Endothelial cell of umbilical vein (primary cell): ENCODE measurements at places on chromosomes 3 and 15. TPM values are rescaled to one million over a fixed set of nuclear protein-coding genes. Genes with fewer than 3 reads are reported as not detected.

DNA sequence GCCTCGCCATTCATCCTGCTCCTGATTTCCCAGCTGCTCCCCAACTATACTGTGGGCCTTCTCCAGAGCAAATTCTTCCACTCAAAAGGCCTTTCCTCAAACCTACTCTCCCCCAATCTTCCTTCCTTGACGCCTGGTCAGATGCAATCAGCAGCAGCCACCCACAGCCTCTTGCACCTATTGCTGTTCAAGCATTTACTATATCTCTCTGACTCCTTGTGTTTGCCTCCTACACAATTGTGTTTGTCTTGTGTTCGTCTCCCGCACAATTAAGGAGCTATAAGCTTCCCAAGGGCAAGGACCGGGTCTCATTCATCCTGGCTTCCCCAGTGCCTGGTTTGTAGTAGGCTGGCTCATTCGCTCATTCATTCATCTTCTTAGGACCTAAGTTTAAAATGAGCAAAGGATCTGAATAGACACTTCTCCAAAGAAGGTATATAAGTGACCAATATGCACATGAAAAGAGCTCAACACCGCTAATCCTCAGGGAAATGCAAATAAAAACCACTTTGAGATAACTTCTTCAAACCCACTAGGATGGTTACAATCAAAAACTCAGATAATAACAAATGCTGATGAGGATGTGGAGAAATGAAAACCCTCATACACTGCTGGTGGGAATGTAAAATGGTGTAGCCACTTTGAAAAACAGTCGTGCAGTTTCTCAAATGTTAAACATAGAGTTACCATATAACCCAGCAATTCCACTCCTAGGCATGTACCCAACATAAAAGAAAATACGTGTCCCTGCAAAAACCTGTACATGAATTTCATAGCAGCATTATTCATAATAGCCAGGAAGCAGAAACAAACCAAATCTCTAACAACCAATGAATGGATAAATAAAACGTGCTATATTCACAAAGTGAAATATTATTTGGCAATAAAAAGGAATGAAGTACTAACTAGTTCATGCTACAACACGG is 31.0 kb downstream of the MEGF11 start:
- DNase-seq = no peak

DNA sequence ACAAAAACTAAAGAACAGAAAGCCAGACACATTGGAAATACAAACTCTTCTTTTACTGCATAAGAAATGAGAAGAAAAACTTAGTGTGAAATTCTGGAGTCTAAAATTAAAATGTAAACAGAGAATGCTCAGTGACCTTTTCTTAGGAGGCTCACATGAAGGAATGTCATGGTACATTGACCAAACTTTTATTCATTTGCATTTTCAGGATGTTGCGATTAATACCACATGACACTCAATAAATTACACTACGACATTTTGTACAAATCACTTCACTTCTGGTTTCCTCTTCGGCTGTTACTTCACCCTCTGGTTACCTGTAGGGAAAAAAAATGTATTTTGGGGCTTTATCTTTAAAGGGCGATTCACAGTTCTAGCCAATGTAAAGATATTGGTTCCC is 56.4 kb upstream of the ACTC1 start:
- DNase-seq = no peak

DNA sequence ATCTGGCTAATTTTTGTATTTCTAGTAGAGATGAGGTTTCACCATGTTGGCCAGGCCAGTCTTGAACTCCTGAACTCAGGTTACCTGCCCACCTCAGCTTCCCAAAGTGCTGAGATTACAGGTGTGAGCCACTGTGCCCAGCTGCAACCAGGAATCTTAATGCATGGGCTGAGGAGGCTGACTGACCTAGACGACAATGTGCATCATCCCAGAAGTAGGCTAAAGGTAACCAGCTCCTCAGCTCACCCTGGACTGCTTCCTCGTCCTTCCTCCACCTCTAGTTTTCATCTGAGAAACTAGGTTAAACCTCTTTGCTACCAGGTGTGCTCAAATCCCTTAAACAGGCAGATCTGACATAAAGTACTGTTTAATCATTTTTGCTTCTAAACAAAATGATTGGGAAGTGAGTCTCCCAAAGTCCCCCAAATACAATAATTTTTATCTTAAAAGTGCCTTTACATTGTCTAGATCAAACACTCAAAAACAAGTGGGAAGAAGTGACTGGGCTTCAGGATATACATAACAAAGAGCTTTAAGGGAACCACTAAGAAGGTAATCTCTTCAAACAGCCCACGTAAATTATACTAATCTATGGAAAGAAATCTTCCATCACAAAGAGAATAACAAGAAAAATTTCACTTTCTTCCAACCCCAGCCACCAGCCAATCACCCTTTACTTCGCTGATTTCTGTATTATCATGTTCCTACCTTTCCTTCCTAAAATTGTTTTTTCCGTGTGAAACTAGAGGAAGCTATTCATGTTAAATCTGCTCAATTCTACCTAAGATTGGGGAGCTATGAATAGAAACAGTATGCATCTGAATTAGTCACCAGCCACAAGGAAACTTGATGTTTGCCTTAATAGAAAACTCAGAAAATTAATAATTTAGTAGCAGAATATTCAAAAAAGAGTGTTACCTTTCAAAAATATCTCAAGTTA is 34.7 kb downstream of the IGF2BP2 start:
- peak; percentile 57 for DNase-seq

- DNase-seq = no peak
Measured at GRCh38 chr15:91944331-91944730, 90.8 kb downstream of the SLCO3A1 start.

- peak; percentile 7 for DNase-seq
Measured at GRCh38 chr3:25855266-25855784, 65.4 kb downstream of the OXSM start.

DNA sequence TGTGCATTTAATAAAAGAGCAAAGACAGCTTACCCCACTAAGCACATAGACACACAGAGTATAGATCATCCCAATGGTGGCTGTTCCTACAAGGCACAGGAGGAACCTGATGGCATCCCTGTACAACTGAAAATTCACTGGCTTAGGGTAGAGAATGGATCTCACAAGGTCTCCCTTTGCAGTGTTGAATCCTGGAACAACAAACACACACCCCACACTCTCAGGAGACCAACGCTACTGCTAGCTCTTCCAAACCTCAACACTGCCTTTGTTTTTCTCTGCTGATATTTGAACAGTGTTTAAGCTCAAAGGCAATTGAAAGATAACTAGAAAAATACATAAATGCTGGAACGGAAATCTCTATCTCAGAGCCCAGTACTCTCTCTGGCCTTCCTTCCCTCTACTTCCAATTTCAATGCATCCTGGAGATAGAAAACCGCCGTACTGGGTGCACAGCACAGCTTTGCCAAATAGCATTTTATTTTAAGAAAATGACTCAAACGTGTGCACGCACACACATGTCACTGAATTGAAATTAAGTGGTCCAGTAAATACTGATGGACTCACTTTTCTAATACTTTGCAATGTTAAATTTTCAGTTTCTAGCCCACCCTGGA is 87.5 kb upstream of the ATP13A5 start:
- DNase-seq = no peak

DNA sequence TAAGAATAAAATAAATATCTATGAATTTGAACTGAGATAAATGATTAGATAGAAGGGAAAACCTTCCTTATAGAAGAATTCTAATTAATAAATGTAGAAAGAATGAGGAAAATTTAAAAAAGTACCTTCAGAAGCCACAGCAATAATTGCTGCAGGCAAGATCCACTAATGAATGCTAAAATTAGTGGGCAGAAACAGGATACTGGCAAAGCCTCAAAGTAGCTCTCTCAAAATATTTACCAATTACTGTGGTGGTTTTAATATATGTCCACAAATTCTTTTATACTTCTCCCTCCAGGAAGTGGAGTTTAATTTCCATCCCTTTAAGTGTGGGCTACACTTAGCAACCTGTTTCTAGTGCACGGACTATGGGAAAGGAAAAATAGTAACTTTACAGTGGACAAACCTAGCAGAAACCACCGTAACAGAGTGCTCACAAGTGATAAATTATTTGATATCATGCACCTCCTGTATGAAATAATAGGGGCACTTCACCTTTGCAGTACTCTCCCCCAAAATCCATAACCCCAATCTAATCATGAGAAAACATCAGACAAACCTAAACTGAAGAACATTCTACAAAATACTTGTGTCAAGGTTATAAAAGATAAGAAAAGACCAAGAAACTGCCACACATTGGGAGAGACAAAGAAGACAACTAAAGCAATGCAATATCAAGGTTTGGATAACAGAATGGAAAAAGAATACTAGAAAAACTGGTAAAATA is 6.8 kb downstream of the PEAK1 start:
- no peak for DNase-seq

DNA sequence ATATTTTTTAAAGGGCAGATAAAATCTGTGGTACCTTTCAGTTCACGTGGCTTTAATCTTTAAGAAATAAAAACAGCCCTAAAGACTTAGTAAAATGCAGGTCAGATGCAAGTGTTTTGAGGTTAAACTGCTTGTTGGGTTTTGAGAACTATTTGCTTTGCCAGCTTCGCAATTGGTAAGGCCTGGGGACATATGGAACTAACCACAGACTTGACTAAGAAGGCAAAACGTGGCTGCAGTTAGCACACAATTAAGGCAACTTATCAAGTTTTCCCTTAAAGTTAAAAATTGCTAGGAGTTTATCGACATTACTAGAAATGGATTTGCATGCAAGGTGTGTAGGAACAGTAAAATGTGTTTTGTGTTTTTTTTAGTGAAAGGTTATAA is 206.9 kb downstream of the ZNF385D start:
- DNase-seq = no peak

- no peak for DNase-seq
Measured at GRCh38 chr3:130979117-130979516, 47.5 kb downstream of the ASTE1 start.

DNA sequence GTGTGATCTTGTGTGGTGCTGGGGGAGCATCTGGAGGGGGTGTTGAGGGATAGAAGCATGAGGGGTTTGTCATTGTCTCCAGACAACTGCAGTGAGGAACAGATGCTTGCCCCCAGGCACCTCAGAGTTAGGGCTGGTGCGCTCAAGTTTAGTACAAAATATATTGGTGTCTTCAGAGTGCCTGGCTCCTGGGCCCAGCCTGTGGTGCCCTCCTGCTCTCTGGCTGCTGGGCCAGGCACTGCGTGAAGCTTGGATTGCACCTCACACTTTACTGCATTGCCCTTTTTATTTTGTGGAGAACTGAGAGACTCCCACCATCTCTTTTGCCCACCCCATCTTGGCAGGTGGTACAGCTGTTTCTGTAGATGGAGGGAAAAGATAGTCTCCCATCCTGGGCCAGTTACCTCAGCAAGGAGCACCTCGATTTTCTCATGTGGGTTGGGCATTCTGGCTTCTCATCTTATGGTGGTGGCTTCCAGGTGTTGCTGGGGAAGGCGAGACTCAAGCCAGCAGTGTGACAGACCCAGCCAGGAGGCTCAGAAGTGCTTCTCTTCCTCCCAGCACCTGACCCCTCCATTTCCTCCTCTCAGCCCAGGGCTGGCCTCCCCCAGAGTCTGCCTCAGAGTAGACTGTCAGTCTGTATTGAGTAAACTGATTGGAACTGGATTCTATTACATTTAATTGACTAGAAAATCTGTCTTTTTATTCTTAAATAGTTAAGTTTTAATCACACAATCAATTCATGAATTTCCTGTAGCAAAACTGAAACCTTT is 140.5 kb downstream of the DNAJB8 start:
- DNase-seq = no peak

DNA sequence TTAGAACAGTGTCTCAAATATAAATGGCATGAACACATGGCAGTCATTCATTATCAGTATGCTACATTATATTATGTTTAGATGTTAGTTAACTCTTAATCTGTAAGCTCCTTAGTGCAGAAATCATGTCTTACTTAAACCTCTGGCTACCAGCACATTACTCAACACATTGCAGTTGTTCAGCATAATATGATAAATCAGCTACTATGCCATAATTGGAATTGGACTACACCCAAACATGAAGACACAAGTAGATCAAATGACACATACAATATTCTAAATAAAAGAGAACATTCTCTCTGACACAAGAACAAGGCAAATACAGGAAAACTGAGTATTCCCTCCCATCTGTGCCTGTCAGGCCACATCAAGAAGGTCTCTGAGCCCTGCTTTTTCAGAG is 116.1 kb downstream of the PCCB start:
- no peak for DNase-seq

The PIERCE2 gene
- total RNA-seq = 1.9 and 2.3 TPM in 2 replicates

The C3orf85 gene
- not detected in 2 replicates for total RNA-seq

The AHSG gene
- not detected in 2 replicates for total RNA-seq
